ENCODE measurements at places on chromosomes 5 and 9.
A peak's percentile ranks its signal among the peaks of the same experiment; 100 is the strongest.

DNA sequence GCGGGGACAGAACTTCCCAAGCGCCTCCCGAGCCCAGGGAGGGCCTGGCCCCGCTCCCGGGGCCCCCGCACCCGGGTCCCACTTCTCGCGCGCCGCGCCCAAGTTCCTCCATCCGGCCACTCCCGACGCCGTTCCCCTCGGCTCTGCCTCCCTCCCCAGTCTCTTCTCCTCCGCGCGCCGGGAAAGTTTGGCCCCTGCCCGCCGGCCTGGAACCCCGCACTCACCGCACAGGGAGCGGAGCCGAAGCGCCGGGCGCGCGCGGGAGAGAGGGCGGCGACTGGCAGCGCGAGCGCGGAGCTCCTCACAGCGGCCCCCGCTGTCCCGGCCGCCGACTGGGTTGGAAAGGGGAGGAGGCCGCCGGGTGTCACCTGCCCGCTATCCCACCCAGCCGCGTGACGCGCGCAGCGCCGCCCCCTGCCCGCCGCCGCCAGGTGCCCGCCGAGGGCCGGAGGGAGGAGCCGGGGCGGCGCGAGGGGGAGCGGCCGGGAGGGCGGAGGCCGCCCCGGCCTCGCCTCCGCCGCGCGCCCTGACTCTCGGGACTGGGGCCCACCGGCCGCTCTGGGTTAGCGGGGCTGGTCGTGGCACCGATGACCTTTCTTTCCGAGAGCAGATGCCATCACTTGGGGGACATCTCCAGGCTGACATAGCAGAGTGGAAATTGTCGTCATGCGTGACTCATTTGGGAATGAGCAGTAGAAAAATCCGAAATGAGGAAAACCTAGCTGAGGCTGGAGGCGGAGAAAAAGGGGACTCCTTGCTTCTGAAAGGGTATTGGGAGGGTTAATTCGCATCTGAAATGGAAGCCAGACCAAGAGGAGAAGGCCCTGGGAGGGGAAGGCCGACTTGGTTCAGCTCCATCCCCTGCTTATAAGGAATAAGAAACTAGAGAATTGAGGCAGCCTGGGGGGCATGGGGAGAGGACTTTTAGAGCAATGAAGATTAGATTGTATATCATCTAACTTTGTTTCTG is at the start of gene ELOVL7:
Gene ELOVL7, minus strand, starts transcription at position 334 of the 970 bp plus-strand sequence. CDS start 56,872 bp downstream, outside the sequence.
- DNase-seq, result peak; percentile 15

DNA sequence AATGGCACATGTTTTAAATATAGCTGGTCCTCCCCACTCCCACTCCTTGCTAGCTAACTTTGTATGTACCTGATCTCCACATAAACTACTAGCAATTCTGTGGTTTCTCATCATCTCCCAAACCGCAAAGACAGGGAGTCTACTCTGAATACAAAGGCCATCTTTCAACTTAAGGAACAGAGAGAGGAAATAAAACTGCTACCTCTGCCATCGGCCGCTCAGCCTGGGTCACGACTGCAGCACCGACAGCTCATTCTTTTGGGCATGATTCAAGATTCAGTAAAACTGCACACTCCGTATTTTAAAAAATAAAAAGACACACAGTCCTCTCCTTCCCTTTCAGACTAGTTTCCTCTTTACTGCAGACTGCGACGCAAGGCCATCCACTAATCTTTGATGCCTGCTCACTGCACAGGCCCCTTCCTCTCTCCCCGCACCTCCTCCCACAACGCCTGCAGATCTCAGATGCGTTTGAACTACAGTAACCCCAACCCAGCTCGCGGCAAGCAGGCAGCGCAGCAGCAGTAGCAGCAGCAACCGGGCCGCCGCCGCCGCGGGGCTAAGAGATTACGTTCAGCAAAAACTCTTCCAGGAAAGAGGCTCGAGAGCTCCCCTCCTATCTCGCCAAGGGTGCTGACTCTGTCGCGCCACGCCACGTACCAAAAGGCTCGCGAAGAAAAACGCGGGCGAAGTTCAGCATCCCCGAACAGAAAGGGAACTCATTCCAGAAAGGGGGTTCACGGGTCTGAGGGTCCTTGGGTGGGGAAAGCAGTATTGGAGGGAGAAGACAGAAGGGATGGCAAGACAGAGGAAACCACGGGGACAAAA is 1.5 kb downstream of the RNF145 start:
- peak; percentile 66 for DNase-seq

DNA sequence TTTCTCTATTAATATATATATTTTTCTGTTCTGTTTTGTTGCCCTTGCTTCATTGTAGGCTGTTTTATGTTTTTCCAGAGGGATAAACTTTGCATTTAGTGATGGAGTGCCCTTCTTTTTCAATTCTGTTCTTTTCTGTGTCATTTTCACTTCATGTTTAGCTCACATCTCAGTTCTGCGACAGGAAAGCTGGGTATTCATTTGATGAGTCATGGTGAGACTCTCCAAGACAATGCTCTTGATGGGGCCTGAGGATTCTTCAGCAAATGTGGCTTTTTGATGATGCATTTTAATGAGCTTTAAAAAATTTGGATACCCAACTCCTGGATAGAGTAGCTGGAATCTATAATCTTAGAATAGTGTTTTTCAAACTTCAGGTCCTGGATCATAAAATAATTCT is 56.5 kb upstream of the SPATA31D4 start:
- no peak for DNase-seq

DNA sequence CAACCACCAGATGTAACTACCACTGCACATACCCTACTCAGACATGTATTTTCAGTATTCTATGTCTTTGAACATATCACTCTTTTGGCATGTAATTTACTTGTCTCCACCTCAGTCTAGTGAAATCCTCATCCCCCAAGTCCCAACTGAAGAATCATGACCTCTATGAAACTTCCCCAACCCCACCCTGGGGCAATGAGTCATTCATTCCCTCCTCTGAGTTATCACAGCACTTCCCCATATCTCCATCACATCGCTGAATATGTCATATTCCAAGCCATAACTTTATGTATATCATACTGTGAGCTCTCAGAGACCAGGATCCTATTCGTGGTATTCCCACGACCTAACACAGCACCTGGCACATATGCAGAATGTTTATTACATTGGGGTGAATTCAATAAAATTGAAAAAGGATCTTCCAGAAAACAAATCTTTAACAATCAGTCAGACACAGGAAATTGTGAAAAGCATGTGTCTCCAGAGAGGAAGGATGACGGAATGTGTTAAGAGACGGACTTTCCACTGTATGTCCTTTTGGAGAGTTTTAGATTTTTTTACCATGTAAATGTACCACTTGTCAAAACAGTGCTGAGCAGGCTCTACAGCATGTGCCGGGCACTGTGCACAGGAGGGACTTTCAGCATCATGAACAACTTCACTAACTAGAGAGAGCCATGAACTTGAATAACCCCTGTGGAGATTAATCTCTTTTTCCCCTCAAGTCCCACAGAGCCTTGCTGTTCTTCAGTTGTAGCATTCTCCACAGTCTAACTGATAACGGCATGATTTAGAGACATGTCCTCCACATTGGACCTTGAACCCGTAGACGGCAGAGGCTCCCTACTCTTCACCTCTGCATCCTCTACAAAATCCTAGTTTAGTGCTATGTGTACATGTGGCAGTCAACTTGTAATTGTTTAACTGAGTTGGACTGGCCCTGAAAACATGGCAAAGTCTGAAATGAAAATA is 213.5 kb downstream of the GLIS3 start:
- no peak for DNase-seq

DNA sequence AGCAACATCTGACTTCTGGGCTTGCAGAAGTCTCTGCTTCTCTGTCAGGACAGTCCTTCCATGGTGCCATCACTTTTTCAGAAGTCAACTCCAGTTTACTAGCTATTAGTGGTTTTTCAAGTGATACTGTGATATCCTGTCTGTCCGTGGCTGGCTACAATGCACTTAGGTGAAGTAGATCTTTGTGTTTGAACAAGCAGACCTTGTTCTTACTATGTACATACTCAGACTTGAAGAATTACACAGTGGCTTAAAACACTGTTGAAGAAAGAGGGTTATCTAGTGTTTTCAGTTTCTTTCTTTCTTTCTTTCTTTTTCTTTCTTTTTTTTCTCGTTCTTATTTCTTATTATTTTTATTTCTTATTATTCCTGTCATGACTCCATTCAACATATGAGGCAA is 228.7 kb downstream of the NTRK2 start:
- no peak for DNase-seq

GRCh38 chr5:116291271-116291670 is 206.4 kb downstream of the COMMD10 start:
- DNase-seq, result no peak

- DNase-seq, result no peak
These were observed 7.9 kb downstream of the WWC1 start for GRCh38 chr5:168299372-168299771.

- DNase-seq, result no peak
These were observed 35.9 kb downstream of the AFF4 start for GRCh38 chr5:132927355-132928061.

DNA sequence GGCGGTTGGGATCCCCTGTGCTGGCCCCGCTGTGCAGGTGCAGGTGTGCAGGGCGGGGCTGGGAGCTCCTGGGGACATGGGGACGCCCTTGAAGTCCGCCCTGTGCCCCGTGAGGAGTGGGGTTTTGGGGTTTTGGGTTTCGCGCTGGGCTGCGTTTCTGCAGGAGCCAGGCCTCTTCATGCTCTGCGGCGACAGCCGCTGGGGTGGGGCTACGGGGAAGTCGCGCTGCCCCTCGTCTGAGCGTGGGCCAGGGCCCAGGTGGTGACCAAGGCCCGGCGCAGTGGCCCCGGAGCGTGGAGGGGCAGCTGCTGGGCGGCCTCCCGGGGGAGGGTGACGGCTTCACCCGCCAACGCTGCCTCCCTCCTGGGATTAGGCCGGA is 47.8 kb upstream of the IRX4 start:
- no peak for DNase-seq
